ENCODE measurements at places on chromosomes 3 and 15.
A peak's percentile ranks its signal among the peaks of the same experiment; 100 is the strongest.

DNA sequence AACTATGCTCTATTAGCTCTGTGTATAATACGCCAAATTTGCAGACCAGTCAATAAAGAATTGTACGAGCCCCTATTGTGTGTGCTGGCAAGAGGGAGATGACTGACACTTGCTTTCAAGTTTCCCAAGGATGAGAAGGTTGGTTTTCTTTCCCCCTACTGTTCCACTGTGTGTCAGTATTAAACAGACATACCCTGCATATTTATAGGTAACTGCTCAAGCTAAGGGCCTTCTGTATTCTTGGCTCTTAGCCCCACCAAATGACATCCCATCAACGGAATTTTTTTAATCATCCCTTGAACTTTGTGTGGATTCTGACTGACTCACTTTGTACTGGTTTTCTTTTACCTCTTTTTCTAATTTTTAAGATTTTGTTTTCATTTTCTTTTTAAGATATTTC is 60.6 kb upstream of the GYG1 start:
- DNase-seq = no peak

- no peak for DNase-seq
Observed at GRCh38 chr3:77412584-77412983, 372.7 kb downstream of the ROBO2 start.

GRCh38 chr15:38873158-38873557 is 308.5 kb upstream of the RASGRP1 start:
- DNase-seq = no peak

DNA sequence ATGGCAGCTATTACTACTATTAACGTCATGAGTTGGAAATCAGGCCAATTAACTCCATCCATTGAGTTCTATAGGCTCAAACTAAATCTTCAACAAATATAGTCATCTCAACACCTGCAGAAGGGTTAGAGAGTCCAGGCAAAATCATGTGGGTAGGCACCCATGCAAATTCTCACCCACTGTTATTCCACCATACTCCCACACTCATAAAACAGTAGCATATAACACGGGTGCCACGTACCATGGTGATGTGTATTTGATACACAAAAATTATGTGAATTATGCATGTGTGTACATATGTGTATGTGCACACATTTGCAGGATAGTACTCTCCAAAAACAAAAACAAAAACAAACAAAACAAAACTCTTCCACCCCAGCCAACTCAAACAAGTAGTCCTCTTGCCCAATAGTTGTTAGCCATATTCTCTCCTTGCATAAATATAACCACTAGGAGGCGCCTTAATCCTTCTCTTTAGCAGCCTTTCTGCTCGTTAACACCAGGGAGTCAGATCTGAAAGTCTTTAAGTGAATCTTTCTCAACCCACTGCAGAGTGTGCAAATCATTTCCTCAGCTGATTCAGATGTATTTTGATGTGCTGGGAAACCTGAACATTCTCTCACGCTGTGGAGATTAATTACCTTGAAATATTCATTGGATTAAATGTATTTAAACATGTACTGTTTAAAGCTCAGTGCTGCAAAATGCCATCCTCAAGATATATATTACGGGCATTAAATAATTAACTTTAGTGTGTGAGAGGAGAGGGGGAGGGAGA is 38.0 kb upstream of the COPB2 start:
- DNase-seq = peak; percentile 9

- no peak for DNase-seq
Observed at GRCh38 chr3:187809612-187809991, 64.3 kb upstream of the BCL6 start.

DNA sequence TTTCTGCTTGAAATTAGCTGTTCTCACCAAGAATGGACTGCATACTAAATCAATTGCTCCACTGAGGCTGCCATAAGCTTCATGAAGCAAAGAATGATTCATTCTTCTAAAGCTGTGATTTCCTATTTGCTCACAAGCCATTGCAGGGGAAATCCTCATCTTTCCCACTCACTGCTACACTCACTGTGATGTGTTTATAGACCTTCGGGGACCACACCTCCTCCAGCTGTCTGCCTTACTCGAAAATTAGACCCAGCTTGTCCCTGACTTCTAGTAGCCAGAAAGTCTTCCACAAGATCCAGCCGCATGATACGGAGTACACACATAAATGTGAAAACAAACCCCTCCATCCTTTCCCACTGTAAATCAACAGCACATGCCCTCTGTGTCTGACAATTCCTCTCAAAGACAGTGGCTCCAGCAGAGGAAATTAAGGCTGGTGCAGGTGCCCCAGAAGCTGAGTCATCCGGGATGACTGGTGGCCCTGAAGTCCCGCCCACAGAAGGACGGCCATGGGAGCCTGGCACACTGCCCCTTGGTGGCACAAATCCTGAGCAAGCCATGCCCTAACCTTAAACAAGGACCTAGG is 172.0 kb downstream of the STT3B start:
- DNase-seq = no peak

GRCh38 chr3:79968418-79968817 is 200.6 kb upstream of the ROBO1 start:
- no peak for DNase-seq
